ENCODE measurements at places on chromosomes 3 and 15.

DNA sequence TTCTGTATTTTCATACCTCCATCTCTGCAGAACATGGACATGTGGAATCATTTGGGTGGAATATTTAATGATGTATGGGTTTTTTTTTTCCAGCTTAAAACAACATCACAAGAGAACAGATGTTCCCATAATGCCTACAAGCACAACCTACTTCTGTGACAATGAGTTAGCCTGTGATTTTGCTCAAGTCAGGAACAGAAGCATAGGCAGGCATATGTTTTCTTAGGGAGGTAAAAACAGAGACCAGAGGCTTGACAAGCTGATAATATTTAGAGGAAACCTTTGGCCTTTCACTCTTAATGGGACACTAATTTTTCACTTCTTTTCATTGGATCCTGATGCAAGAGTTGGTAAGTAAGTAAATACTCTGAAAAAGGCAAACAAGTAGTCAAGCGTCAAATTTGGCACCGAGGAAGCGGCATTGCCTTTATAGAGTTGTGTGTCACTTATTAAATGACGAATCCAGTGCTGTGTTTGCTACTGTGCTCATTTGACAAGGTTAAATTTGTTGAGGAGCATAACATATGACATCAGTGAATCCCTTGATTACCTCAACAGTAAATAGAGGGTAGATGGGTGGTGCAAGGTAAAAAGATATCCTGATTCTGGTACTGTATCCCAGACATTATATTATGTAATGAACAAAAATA, 66.7 kb upstream of the RBMS3 start:
- H3K27ac ChIP-seq: no peak overlapping the region
- DNase-seq: no peak
- H3K4me1 ChIP-seq: no peaks in the 10 kb centered on the region
- H3K27me3 ChIP-seq: no peaks in the 10 kb centered on the region

GRCh38 chr3:76523337-76523736, 516.6 kb upstream of the ROBO2 start:
- H3K27me3 ChIP-seq: no peaks in the 10 kb centered on the region
- no peaks in the 10 kb centered on the region for H3K36me3 ChIP-seq
- no peaks in the 10 kb centered on the region for H3K4me1 ChIP-seq
- no peak for DNase-seq
- no peak overlapping the region for H3K4me3 ChIP-seq

DNA sequence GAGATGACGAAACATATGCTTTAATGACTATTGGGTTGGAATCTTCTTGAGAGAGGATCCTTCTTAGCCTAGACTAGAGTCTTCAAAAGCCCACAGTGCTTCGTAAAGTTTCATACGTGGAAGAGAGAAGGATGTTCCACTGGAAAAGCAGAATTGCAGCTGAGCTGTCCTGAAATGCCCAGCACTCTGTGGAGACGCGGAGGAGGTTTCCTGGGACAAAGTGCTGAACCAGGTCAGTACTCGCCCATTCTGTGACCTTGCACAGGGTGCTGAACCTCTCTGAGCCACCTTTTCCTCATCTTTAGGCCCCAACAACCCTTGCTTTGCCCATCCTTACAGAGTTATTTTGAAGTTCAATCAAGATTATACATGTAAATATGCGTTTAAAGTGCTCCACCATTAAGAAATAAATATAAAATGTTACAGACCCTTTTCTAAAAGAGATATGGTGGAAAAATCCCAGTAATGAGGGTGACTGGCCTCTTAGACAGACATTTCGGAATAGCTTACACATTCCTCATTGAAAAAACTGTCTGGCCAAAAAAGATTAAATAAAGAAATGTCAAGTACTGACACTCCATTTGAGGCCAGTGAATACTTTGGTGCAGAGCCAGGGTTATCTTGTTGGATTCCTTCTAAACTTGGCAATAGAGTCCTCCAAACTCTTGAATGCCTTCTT, 4.2 kb upstream of the MAGEF1 start:
- no peak overlapping the region for H3K27ac ChIP-seq
- H3K4me3 ChIP-seq: no peak overlapping the region
- H3K27me3 ChIP-seq: no peaks in the 10 kb centered on the region
- peaks cover 9% of the 10 kb centered on the region for H3K4me1 ChIP-seq
- H3K36me3 ChIP-seq: peaks cover under 1% of the 10 kb centered on the region

DNA sequence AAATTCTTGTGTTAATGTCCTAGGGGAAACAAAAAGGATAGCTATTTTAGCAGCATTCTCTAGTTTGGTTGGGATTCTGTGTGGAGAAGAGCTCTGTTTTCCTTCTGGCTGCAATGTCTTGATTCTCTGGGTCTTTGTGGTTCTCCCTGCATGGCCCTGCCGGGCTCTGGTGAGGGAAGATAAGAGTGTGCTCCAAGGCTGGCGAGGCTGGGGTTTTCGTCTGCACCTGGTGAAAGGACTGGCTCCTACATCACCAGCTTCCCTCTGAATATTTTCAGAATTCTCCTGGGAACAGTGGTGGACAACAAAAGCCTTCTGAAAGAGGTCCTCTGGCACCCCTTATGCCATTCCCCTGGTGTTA, 38.1 kb upstream of the SFMBT1 start:
- no peak for DNase-seq
- H3K4me3 ChIP-seq: no peak overlapping the region
- peak overlapping the region; percentile 1 for H3K27ac ChIP-seq
- no peaks in the 10 kb centered on the region for H3K27me3 ChIP-seq
- H3K36me3 ChIP-seq: peaks cover 12% of the 10 kb centered on the region

GRCh38 chr3:38811822-38812221, 4.2 kb downstream of the SCN10A start:
- H3K4me3 ChIP-seq: no peak overlapping the region
- DNase-seq: no peak
- H3K27ac ChIP-seq: no peak overlapping the region
- H3K4me1 ChIP-seq: no peaks in the 10 kb centered on the region
- no peaks in the 10 kb centered on the region for H3K27me3 ChIP-seq

DNA sequence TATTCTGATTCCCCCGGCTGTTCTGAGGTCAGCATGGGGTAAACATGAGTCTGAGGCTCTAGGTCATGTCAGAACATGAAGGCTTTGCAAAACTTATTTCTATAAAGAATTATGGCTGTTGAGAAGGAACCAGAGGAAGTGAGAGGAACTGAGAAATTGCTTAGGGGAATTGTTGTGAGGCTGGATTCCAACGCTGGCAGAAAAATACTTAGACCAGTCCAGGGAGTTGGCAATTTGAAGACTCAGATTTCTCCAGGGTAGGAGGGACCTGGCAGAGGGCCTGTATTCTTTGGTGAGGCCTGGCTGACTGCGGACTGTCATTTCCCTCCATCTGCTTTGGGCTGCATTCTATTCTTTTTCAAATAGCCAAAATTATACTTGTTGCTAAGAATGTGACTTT, 155.5 kb downstream of the PLD1 start:
- no peaks in the 10 kb centered on the region for H3K4me1 ChIP-seq
- no peak overlapping the region for H3K27ac ChIP-seq
- peaks cover 6% of the 10 kb centered on the region for H3K27me3 ChIP-seq
- no peak overlapping the region for H3K4me3 ChIP-seq

DNA sequence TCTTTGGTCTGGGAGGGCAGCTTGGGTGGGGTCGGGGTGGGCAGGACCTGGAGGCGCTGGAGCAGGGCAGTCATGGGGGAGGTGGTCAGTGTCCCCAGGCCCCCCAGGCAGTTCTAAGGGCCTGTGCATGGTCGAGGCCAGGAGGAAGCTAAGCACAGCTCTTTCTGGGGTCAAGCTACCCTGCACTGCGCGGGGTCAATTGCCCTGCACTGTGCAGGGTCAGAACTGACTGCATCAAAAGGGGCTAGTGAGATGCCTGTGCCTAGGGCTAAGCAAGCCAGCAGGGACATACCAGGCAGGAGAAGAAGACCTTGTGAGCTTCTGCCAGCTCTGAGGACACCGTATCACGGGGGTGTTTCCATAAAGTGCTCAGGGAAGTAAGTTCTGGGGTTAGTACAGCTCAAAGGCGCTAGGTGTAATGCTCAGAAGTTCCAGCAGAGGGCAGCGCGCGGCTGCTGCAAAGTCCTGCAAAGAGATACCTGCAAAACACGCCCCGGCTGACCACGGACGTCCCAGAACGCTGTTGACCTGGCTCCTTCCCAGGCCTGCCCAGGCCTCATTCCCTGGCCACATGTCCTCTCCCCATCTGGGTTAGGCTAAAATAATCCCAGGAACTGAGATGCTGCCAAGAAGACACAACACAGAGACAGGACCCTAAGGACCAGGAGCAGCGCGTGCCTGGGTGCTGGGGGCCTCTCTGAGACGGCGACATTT, 18.8 kb upstream of the IQSEC1 start:
- no peak overlapping the region for H3K27ac ChIP-seq
- H3K27me3 ChIP-seq: peaks cover 4% of the 10 kb centered on the region
- peak; percentile 74 for DNase-seq
- peaks cover 70% of the 10 kb centered on the region for H3K4me1 ChIP-seq
- no peak overlapping the region for H3K4me3 ChIP-seq

DNA sequence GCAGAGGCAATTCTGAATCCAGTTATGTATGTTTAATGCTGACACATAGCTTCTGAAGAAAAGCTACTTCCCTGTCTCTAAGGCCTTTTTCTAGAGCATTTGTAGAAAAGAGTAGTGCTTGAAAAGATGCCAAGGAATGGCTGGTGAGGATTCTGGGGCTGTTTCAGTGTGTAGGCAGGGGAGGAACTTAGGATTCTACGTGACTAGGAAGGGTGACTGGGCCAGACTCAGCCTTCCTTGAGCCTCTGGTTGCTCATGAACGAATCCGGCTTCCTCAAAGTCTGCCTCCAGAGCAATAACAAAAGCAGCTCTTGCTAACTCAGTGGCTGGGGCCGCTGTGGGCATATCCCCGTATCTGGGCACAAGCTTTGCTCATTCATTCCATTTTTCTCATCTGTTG, 104.8 kb upstream of the WNT5A start:
- no peak for DNase-seq
- H3K36me3 ChIP-seq: no peaks in the 10 kb centered on the region
- peaks cover 4% of the 10 kb centered on the region for H3K27me3 ChIP-seq
- H3K27ac ChIP-seq: no peak overlapping the region
- H3K4me1 ChIP-seq: no peaks in the 10 kb centered on the region

- no peak for DNase-seq
- H3K36me3 ChIP-seq: no peaks in the 10 kb centered on the region
- H3K4me3 ChIP-seq: no peak overlapping the region
These were observed 306.3 kb downstream of the ZPLD1 start for GRCh38 chr3:102741105-102741504.

- H3K27ac ChIP-seq: no peak overlapping the region
- no peaks in the 10 kb centered on the region for H3K36me3 ChIP-seq
- H3K4me3 ChIP-seq: no peak overlapping the region
- no peak for DNase-seq
- H3K4me1 ChIP-seq: no peaks in the 10 kb centered on the region
These were observed 23.9 kb upstream of the SLC25A36 start for GRCh38 chr3:140917772-140918171.

GRCh38 chr3:188453431-188454384, 299.8 kb downstream of the LPP start:
- H3K36me3 ChIP-seq: peaks cover 37% of the 10 kb centered on the region
- peak overlapping the region; percentile 15 for H3K4me3 ChIP-seq
- peak overlapping the region; percentile 95 for H3K27ac ChIP-seq
- no peak for DNase-seq

DNA sequence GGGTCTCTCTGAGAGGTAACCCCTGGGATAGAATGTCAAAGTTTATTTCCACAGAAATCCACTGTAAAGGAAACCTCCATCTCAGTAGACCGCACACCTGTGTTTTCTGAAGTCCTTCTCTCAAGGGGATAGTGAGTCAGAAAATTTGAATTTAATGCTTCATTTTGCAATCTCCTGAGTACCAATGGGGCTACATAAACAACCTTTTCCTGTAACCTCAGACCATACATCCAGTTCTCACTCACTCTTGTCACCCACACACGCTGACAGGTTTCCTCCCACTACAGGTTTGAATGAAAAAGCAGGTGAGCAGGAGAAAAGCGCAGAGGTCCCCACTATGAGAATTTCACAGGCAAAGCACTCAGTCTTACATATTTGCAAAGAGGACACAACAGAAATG, 165.3 kb upstream of the MCTP2 start:
- H3K4me1 ChIP-seq: no peaks in the 10 kb centered on the region
- H3K27me3 ChIP-seq: peaks cover 11% of the 10 kb centered on the region
- DNase-seq: no peak
- H3K36me3 ChIP-seq: no peaks in the 10 kb centered on the region
- no peak overlapping the region for H3K27ac ChIP-seq

GRCh38 chr3:64167351-64167750, 57.9 kb downstream of the PRICKLE2 start:
- no peak for DNase-seq
- no peak overlapping the region for H3K27ac ChIP-seq
- no peaks in the 10 kb centered on the region for H3K27me3 ChIP-seq
- no peak overlapping the region for H3K4me3 ChIP-seq
- H3K36me3 ChIP-seq: no peaks in the 10 kb centered on the region

DNA sequence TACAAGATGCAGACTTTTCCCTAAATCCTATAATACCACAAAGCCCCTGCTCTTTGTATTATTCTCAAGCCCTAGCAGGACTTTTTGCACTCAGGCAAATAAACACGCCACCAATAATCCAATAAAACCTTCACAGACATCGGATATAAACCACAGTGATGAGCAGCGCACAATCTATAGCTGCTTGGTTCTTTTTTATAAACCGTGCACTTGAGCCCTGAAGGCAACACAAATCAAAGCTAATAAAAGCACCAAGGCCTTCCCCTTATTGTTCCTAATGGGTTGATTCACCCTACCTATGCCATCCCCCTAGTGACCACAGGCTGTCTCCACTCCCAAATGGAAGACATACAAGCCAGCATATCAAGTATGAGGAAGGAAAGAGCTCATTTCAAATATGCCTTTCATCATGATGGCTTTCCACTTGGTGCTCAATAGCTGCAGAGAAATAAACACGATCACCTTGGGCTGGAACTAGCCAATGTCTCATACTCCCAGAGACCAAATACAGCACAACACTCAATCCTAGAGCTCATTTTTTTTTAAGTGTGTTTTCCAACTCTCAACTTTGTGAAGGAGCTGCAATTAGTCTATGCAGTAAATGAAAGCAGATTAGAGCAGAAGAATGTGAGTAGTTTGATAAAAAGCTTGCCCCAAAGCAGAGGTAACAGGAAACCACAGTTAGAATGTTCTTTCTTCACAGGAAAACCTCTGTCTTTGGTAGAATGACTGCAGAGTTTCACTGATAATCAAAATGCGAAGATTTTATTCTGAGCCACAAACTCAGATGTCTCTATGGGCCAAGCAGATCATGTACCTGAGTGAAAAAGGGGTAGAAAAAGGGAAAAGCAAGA, 573.9 kb downstream of the AGBL1 start:
- no peak overlapping the region for H3K27ac ChIP-seq
- no peaks in the 10 kb centered on the region for H3K36me3 ChIP-seq
- H3K4me1 ChIP-seq: peaks cover 9% of the 10 kb centered on the region
- H3K4me3 ChIP-seq: no peak overlapping the region

DNA sequence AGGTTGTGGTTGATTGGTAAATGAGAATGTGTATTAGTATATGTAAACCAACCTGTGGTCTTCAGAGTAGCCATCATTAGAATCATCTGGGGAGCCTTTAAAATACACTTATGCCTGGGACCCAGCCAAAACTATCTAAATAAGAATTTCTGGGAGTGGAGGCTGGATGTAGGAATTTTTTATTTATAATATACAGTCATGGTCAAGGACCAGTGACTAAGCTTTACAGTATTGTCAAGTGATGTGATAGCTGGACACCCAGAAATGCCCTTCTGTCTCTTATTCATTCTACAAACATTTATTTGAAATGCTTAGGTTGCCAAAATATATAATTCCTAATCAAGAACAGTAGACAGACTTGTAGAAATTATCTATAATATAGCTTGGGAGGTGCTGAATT, 132.2 kb downstream of the MBNL1 start:
- no peak overlapping the region for H3K4me3 ChIP-seq
- no peaks in the 10 kb centered on the region for H3K27me3 ChIP-seq
- peaks cover 57% of the 10 kb centered on the region for H3K4me1 ChIP-seq
- H3K27ac ChIP-seq: no peak overlapping the region
- no peak for DNase-seq
- peaks cover 44% of the 10 kb centered on the region for H3K36me3 ChIP-seq

Data from stimulated activated naive B cell treated with anti-CD40 and anti-IgM and Interleukin-4, amounts not matched to agents 10 μg/mL and 1 μg/mL and 100 μg/mL, for 72 hours (primary cell).